KBM-7 (cell line): ENCODE measurements at places on chromosomes 1 and 21.

- no peak for DNase-seq
Observed at GRCh38 chr21:28884481-28884880, 108.2 kb downstream of the LTN1 start.

DNA sequence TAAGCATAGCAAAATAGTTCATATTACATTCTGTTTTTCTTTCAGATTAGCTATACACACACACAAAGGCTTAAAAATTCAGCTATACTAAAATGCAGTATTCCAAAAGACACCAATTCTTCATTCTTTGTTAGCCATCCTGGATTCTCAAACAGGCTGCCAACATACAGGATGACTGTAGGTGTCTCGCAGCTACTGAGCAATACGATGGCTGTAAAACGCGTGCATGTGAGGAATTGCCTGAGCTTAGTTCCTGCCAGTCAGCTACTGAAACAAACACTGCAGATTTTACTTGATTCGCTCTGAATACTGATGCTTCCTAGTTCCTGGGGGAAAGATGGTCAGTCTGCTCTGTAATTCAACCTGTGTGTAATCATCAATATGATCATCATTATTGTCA is 24.7 kb upstream of the HMGN1 start:
- peak; percentile 56 for DNase-seq

DNA sequence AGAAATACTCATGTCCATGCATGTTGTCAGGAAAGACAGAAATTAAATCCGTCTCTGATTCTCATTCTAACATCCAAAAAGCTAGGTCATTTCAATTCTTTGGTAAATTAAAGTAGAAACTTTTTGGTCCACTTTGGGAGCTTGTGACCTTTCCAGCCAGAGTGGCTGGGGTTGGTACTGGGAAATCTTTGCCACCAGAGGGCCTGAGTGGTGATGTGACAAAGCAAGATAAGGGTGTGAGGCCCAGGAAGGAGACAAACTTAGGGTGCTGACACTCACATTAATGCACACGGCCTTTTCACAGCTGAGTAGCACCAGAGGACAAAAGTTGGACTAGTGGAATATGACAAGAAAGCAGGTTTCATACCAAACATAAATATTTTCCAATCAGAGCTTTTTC is 144.3 kb downstream of the DNM3 start:
- no peak for DNase-seq

DNA sequence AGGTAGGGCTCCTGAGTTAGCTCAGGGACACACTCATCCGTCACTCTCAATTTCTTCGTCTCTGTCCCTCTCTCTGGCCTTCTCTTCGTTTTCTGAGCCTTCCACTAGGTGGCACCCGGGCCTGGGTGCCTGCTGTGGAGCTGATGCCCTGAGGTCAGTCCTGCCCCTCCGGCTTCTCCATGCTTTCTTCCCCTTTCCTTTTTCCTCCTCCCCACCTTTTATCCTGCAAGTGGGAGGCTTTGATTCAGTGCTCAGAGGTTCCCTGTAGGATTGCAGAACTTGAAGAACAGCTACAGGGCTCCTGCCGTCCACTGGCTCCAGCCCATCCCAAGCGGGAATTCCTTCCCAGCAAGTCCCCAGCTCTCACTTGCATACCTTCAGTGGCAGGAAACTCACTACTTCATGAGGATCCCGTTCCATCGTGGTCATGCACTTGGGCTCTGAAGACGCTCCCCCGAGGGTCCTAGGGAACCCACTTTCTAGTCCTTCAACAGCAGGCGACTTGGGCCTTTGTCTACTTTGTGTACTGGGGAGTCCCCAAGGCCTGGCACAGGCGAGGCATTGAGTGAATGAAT is 45.6 kb downstream of the SRRM1 start:
- DNase-seq: peak; percentile 83

DNA sequence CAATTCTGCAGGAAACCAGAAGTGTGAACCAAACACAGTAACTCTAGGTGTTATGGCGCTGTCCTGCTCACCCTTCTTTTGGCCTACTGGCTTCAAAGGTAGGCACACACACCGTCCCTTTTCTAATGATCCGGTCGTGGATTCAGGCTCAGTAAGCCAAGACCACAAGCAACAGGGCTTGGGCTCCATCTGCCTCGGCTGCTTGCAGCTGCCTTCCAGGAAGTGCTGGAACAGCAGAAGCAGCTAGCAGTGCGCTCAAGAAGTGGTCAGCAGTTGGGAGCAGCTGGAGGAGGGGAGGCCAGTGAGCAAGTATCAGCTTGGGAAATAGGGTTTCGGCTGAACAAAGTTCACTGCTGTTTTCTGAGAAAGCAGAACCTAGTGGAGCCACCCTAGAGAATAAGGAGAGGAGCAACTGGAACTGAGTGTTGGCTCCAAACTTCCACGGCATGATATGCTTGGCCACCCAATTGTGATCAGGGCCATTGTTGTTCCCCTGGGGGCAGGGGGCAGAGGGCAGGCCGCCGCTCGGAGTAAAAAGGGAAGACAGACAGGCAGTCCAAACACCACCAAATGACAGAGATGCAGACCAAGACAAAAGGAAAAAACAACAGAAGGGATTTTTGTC is 173.4 kb downstream of the TOMM20 start:
- DNase-seq: peak; percentile 91

DNA sequence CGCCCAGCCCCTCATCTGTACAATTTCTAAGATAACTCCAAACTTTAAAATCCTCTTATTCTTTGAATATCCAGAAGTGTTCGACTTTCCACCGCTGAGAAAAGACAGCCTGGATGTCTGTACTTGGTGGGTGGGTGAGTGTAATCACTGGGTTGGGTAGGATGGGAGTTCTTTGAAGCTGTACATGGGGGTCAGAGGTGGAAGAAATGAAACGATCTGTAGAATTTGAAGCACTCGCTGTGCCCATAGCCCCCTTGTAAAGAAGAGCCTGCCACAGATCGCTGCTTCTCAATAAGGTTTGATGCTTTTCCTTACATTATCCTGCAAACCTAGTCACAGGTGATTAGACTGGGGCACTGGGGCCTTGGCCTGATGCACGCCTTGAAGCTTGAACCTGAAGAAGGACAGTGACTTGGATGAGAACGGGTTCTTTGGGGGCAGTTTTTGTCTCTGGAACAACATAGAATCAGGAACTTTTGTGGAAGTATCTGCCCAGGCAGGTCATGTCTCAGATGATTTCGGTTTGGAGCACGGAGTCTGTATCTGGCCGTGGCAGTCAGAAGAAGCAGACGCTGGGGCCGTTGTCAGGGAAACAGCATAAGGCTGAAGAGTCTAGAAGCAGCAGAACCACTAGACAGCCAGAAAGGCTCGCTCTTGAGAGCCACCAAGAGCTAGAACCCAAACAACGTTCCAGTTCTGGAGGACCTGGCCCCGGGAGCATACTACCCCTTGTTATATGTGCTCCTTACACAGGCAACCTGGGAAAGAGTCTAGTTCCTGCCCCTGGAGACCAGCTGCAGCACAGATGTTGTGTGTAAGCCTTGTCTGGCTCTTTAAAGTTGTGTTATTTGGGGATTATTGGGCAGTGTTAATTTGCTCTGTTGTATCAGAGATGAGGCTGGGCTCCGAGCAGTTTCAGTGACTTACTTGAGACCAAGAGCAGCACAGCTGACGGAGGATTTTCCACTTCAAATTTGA is 45.1 kb upstream of the SCCPDH start:
- no peak for DNase-seq

GRCh38 chr21:14617040-14617393 is 70.9 kb upstream of the SAMSN1 start:
- DNase-seq: no peak

GRCh38 chr1:182768963-182769362 is 20.6 kb upstream of the NPL start:
- DNase-seq: no peak

GRCh38 chr21:40886931-40887330 is 40.0 kb upstream of the DSCAM start:
- DNase-seq: no peak

DNA sequence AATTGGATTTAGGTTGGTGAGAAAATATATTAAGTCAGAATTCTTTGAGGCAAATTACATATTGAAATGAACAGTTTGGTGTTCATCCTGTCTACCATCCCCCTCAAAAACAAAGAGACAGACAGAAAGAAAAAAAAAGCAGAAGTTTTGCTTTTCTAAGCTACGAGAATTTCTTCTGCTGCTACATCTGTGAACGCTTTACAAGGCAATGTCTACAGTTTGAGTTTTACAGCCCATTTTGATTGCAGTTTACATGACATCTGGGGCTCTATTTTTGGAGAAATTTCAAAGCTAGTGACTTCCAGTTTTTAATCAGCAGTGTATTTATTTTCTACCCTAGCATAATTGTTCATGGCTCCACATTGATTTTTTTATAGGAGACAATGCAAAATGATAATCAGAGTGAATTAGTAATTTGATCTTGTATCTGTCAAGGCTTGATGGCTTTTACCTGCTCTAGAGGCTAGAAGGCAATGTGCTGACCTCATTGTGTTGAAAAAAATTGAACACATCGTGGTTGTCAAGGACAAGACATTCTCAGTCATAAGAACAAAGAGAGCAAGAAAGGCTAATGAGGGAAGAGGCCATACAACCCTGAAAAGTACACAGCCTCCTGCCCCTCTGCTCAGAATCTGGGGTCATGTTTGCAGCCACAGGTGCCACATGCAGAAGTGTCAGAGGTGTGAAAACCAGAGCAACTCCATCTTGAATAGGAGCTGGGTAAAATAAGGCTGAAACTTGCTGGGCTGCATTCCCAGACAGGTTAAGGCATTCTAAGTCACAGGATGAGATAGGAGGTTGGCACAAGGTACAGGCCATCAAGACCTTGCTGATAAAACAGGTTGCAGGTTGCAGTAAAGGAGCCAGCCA is 201.0 kb upstream of the CAMK1G start:
- peak; percentile 3 for DNase-seq

DNA sequence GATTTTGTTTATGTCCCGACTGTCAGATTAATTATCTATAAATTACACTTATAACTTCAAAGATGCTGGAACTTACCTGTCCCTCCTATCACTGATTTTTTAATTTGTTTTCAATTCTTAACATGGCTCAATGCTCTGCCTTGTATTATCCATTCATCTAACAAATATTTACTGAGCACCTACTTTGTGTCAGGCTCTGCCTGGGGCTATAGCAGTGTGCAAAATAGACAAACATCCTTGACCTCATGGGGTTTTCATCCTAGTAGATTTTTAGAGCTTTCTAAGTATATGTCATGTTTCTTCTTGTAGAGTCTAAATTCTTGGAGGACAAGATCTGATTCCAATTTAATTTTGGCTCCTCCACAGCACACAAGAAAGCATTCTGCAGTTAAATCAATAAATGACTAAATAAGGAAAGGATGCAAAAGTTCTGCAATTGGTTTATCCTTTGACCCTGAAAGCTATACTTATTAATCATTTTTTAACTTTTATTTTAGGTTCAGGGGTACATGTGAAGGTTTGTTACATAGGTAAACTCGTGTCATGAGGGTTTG is 10.8 kb upstream of the SMYD2 start:
- no peak for DNase-seq

- no peak for DNase-seq
Observed at GRCh38 chr1:192657760-192658159, 21.8 kb downstream of the RGS13 start.
